Left lobe of liver (tissue), 2 donors: ENCODE measurements at places on chromosomes 1 and 21. TPM values are rescaled to one million over a fixed set of nuclear protein-coding genes. Genes with fewer than 3 reads are reported as not detected.

GRCh38 chr1:209747580-209748262 is 8.1 kb upstream of the TRAF3IP3 start:
- peak; percentile 99 for DNase-seq

- peak; percentile 82 for DNase-seq
These were observed 18.9 kb upstream of the TENT5C start for GRCh38 chr1:117586747-117587498.

DNA sequence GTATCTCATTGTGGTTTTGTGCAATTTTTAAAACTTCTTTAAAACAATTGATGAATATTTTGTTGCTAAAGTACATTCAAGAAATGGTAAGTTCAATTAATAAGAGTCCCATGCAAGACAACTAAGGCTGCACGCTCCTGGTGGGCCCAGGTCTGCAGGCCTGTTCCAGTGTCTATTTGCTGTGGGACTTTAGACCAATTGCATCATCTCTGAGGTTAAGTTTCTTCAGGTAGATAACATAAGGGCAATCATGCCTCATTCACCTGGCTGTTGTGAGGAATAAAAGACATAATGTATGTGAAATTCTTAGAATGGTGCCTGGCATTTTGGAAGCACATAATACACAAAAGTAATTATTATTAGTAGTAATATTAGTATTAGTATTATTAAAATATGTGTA is 82.9 kb downstream of the SLC25A24 start:
- DNase-seq: no peak

- no peak for DNase-seq
These were observed 60.3 kb upstream of the JUN start for GRCh38 chr1:58844176-58844575.

- DNase-seq: no peak
These were observed 45.4 kb upstream of the MPZL1 start for GRCh38 chr1:167676205-167676915.

GRCh38 chr1:30795026-30795425 is 37.5 kb upstream of the LAPTM5 start:
- no peak for DNase-seq

DNA sequence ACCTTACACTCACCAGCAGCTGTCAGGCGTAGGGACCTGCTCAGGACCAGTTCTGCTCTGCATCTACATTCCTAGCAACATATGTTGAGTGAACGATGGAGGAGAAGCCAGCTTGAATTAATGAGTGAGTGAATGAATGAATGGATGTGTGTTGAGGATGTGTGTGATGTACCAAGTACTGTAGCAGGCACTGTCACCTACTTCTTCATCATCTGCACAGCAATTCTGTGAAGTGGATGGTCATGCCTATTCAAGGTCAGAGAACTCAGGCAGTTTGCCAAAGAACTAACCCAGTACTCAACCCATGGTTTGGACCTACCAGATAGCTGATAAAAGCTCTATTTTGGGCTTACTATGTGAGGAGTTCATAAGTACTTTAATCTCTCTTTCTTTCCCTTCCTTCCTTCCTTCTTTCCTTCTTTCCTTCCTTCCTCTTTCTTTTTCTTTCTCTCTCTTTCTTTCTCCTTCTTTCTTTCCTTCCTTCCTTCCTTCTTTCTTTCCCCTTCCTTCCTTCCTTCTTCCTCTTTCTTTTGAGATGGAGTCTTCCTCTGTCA is 56.9 kb downstream of the ATP1A1 start:
- no peak for DNase-seq

GRCh38 chr1:114581335-114582287 is at the start of gene BCAS2:
Gene BCAS2 (minus strand): TSS chr1:114581615. CDS start chr1:114581591, 24 bp downstream.
- peak; percentile 98 for DNase-seq

The PRR9 gene
- total RNA-seq: not detected

The GPATCH4 gene
- total RNA-seq: 7.3 TPM
